ENCODE measurements at places on chromosomes 2 and 18. TPM values are rescaled to one million over a fixed set of nuclear protein-coding genes. Genes with fewer than 3 reads are reported as not detected.

SP140 gene
- 0.28 TPM for total RNA-seq

CAPG gene
- 105 TPM for total RNA-seq

RMDN2 gene
- total RNA-seq = 4.2 TPM

DSG1 gene
- total RNA-seq = not detected

TRIM43 gene
- not detected for total RNA-seq

Data from A549 treated with CpdA at 1 μM for 4 hours (cell line).